ENCODE measurements at places on chromosomes 12 and 14.

GRCh38 chr12:23253191-23253590 lies 628.2 kb downstream of the ETNK1 start:
- DNase-seq, result no peak

- no peak for DNase-seq
These were observed 53.5 kb upstream of the RAP1B start for GRCh38 chr12:68557011-68557730.

DNA sequence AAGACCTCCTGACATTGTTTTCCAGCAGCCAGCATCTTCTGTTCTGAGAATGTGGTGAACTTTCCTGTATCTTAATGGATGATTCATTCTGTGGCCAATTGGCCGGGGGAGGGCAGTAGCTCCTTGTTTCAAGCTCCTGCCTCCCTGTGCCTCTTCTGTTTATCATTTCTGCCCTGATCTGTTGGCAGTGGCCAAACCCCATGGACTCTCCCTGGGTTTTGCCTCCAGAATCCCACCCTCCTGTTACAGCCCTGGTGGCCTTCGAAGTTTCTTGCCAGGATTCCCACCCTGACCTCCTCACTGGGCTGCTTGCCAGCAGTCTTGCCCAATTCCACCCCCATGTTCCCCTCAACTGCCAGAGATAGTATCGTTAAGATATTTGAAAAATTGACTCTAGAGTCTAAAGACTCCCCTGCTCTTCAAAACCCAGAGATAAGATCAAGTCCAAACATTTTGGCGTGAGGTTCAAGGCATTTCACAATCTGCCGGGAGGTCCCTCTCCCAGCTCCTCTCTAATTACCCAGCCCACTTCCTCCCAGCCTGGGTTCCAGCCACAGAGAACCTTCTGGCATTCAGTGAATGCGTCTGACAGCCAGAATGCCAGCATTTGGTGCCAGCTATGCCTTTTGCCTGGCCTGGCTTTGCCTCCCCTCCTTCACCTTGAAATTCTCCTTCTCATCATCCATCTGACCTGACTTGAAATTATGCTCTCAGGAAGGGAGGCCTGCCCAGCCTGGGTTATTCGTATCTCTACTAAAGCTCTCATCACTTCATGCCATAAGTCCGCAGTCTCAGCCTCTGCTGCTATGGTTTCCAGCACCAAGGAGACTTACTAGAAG lies 37.7 kb upstream of the TXNRD1 start:
- no peak for DNase-seq

DNA sequence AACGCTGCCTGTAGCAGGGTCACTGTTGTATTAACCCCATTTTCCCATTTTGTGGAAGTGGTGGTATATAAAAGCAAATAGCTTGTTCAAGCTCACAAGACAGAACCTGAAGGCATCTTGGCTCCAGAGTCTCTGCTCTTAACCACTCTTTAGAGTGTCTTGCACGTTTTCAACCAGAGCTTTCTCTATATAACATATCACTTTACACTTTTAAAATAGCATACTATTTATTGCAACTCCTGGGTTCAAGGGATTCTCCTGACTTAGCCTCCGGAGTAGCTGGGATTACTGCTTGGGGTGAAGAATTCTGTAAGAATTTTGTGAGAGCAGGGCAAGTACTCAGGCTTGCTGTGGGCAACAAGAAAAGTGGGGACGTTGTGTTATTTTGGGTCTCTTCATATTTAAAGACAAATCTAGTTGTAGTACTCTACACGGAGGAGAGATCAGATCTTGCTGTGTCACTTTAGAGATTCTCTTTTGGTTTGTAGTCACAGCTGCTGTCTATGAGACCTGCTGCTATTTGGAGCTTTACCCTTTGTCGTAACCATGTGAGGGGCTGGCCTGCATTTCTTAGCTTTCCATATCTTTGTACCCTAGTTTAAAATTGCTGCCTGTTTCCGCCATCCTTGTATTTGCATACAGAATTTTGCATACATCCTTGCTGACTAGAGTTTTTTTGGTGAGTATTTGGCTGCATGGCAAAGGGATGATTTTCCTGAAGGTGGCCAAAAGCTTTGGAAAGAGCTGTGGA lies 40.7 kb downstream of the WDR20 start:
- DNase-seq, result no peak

GRCh38 chr12:29286081-29286790 lies 94.7 kb downstream of the ERGIC2 start:
- no peak for DNase-seq

DNA sequence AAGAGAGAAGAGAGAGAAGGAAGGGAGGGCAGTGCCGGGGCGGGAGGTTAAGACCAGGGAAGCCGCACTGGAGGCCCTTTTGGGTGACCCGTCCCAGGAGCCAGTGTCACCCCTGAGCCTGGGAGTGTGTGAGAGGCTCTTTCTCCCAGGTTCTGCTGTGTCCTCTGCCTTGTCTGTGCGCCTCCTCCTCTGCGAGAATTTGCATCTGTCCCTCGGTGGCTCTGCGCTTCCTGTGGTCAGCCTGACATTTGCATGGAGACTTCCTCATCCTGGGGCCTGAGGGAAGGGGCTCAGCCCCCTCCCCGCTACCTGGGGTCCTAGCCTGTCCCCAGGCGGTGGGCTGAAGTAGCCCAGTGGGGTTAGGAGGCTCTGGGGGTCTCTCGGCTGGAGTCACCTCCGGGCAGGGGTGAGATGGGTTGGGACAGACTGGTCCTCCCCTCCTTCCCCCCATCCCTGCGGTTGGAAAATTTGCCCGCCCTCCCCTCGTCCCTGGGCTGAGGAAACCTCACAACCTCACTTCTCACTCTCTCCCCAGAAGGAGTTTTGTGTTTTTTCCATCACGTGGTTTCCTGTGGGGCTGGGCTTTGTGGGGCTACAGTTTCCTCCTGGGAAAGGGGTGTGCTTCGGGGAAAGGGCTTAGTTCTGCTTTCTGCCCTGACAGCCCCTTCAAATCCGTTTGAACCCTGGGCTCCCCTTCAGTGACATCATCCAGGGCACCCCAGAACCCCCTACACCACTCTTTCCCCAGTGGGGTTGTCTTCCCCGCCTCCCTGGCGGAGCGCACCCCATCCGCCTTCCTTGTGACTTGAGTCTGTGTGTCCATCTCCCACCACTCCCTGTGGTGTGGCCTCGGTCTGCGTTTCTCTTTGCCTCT lies 2.5 kb downstream of the PTPN6 start:
- DNase-seq, result peak; percentile 42

DNA sequence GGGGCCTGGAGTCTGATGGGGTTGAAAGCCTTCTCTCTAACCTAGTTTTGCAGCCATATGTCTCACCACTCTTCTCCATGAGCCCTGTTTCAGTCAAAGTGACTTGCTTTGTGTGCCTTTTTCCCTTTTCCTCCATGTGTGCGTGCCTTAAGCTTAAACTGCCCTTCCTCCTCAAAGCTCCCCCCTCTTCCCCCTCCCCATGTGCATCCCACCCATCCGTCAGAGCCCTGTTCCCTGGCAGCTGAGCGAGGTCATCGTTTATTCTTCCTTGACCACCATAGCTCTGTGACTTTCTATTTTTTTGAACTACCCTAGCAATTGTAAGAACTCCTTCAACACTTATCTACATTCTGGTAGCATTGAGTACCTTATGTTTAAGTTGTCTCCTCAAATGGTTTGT lies 24.9 kb downstream of the SAMD4A start:
- no peak for DNase-seq

- no peak for DNase-seq
These were observed 61.7 kb downstream of the PPP1R12A start for GRCh38 chr12:79873201-79873600.

DNA sequence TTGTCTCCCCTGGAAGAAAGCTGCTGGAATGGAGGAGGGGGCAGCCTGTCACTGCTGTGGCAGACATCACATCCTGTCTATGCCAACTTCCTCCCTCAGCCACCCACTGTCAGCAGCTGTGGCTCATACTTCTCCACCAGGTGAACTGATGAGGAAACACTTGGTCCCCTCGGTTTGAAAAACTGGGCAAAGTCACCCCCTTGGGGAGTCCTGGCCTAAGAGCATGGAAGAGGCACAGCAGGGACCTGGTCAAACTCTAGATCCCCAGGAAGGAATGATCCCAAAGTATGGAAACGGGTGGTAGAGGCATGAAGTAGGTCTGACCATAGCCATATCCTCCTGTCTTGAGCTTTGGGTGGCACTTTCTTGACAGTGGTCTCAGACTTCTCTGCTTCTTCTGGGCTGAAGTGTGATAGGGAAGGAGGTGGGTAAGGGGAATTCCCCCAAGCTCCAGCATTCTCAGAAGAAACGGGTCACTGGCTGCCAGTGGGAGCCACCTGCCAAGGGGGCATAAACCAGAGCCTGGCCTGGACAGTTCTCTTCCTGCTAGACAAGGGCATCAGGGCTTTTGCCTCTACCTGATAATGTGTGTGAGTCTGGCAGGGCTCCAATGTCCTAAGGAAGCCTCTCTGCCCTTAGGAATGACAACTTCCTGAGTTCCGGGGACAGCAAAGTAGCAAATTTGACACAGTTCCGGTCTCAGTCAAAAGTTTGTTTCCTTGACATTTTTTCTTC lies 36.0 kb downstream of the FMNL3 start:
- no peak for DNase-seq

DNA sequence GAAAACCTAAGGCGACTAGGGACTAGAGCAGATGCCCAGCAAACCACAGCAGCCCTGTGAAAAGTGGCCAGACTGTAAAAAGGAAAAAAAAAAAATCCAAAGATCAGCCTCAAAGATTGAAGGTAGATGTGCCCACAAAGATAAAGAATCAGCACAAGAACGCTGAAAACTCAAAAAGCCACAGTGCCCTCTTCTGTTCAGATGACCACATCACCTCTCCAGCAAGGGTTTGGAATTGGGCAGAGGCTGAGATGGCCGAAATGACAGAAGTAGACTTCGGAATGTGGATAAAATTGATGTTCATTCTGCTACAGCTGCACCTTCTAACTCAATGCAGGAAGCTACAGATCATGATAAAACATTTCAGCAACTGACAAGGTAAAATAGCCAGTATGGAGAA lies 154.4 kb downstream of the GPHN start:
- no peak for DNase-seq

- DNase-seq, result no peak
These were observed 17.9 kb upstream of the MGST1 start for GRCh38 chr12:16329594-16329993.

DNA sequence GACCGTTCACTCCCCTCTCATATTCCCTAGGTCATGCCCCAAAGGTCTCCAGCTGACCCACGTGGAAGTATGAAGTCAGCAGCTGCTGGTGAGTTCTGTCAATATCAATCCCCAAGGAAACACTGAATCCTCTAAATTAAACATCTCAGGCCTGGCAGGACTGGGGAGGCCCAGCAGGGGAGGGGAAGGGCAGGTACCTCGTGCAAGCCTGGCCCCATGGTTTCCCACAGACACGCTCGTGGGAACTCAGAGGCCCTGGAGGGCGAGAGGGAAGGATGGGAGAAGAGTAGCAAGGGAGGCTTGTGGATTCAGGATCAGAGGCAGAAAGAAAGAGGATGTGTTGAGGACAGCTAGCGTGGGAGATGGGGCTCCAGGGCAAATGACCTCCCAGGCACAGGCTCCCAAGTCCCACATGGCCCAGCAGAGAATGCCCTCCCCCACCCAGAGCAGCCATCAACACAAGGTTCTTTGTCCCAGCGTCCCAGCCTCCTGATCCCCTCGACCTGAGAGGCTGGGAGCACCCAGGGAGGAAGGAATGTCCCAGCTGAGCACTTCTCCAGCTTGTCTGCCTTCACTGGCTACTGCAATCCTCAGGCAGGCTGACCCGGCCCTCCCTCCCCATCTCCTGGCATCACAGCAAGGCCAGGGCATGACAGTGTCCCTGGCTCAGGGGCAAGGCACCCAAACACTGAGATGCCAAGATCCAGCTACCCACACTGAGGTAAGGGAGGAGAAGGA lies 20.1 kb upstream of the RPLP0 start:
- DNase-seq, result no peak

DNA sequence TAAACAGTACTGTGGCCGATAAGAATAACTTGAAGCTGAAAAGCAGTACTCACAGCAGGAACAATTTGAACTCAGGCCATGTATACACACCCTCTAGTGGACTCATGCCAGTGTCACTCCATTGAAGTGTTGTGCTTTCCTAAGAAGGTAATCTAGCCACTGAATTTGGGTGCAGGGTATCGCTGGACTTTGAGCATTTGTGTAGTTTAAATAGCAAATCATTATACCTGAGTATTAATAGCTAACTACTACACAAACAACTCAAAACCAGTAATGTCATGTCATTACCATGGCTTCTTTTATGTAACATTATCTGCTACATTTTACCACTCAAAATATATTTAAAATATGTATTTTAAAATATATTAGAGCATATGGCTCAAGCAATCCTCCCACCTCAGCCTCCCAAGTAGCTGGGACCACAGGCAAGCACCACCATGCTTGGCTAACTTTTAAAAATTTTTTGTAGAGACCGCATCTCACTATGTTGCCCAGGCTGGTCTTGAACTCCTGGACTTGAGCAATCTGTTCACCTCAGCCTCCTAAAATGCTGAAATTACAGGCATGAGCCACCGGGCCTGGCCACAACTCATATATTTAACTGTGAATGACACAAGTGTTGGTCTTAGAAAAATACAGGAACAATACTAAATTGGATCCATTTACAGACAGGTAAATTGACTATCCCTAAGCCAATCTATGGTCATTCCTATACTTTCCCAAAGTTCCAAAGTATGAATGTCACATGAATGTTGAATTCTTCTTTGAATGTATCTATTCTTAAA lies 25.6 kb upstream of the ARID4A start:
- no peak for DNase-seq

GRCh38 chr14:102439556-102439955 lies 70.0 kb downstream of the ANKRD9 start:
- no peak for DNase-seq

- DNase-seq, result no peak
These were observed 20.6 kb upstream of the SNRPF start for GRCh38 chr12:95838125-95838524.

DNA sequence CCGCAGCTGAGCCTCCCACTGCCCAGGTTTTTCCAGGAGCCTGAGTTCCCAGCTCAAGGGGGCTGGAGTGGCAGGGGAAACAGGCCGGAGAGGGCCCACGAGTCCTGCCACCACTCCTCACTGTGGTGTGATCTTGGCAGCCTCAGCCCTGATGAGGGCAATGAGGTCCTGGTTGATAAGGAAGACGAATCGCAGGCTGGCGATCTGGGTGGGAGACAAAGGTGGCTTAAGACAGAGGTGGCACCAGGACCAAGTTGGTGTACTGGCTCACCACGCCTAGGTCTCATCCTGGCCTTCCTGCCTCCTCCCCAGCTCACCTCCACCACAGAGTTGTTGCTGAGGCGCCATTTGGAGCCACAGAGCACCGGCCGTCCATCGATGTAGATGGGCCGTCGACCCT lies 9.4 kb downstream of the MCRS1 start:
- DNase-seq, result no peak

- DNase-seq, result no peak
These were observed 97.3 kb upstream of the FRMD6 start for GRCh38 chr14:51554339-51554920.

DNA sequence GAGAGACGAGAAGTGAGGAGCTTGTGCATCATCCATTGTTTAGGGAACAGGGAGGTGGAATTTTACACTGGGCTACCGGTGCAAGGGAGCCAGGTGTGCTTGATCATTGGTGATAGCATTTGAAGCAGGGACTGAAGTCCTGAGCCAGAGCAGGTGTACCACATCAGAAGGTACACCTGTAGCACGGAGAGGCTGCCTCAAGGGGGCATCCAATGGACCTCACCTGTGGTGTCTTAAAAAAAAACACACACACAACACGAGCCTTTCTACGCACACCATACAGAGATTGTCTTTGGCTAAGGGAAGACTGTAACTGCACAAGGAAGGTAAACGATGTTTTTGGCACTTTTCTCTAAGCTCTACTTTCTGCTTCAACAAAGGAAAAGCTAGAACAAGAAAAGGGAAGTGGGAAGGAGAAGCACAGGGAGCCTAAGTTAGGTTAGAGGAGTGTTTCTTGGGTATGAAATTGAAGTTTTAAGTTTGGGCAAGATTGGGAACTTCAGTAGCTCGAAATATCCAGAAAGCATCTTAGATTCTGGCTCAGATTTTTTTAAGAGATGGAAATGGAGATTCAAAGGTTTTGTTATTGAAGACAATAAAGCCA lies 334.3 kb upstream of the FBXO33 start:
- DNase-seq, result no peak
